ENCODE measurements at places on chromosomes 3 and 15. TPM values are rescaled to one million over a fixed set of nuclear protein-coding genes. Genes with fewer than 3 reads are reported as not detected.

LIPH gene
- 19.6 TPM for total RNA-seq

DNA sequence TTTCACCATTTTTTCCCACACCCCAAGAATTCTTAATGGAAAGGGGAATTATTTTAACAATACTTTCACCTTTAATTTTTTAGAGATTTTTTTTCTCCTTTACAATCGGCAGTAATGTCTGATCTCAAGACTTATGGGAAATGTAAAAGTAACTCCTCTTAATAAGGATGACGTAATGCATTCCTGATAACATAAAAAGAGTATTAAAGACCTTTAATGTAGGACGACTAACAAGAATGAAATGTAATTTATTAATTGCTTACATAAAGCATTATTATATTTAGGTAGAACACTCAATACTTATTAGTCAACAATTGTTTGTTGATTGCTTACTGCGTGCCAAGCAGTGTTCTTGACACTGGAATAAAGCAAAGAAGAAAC lies 416.8 kb upstream of the NAALADL2 start:
- DNase-seq, result no peak

DNA sequence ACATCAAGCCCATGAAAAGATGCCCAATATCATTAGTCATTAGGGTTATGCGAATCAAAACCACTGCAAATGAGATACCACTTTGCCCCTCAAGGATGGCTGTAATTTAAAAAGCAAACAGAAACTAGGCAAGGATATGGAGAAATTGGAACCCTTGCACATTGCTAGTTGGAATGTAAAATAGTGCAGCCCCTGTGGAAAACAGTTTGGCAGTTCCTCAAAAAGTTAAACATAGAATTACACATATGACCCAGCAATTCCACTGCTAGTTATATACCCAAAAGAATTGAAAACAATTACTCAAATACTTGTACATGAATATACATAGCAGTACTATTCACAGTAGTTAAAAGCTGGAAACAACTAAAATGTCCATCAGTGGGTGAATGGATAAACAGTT lies 186.8 kb upstream of the CGNL1 start:
- DNase-seq, result no peak

KLHL40 gene
- total RNA-seq, result 1.2 TPM

DNA sequence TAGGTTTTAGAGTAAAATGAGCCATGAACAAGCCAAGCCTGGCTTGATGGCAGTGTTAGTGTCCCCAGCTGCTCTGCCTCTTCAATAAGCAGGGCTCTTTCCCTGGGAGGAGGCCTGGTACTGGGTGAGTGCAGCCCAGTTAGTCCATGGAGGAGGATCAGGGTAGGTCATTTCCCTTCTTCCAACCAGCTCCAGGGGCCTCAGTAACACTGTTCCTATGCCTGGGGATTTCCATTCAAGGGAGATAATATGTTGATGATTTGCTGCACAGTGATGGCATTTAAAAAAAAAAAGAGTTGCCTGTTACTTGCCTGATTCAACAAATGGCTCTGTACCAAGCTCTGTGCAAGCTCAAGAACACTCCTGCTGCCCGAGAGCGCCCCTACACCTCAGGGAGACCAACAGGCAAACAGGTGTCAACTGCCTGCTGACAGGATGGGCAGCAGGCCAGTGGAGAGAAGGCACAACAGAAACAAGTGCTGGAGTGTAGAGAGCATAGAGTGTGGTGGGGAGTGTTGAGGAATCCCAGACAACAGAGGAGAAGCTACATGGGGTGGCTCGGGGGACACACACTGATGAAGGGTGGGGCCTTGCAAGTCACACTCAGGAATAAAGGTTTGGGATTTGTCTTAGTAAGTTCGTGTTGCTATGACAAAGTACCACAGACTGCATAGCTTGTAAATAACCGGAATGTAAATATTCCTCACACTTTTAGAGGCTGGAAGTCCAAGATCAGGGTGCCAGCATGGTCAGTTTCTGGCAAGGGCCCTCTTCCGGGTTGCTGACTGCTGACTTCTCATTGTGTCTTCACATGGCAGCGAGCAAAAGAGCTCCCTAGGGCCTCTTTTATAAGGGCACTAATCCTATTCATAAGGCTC lies 78.6 kb upstream of the PXYLP1 start:
- no peak for DNase-seq

GABRA5 gene
- not detected for total RNA-seq

NKTR gene
- 91.6 TPM for total RNA-seq
